ENCODE measurements at places on chromosomes 7 and 10. TPM values are rescaled to one million over a fixed set of nuclear protein-coding genes. Genes with fewer than 3 reads are reported as not detected.

DNA sequence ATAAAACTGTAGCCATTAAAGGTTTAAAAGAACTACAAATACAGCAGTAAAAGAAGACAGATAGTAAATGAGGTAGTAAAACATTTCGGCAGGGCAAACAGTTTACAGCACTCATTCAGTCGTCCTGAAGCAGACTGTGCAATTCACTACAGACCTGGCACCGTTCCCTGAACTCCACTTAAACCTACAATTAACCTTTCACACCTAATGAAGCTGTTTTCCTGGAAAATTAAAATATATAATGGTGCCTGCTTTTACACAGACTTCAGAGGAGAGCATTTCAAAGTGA lies 335.3 kb downstream of the GFRA1 start:
- H3K36me3 ChIP-seq, result no peaks in the 10 kb centered on the region
- no peak overlapping the region for H3K27ac ChIP-seq
- H3K4me3 ChIP-seq, result no peak overlapping the region
- no peak for DNase-seq
- no peaks in the 10 kb centered on the region for H3K27me3 ChIP-seq

The SLC13A1 gene
- total RNA-seq, result not detected

- H3K27me3 ChIP-seq, result no peaks in the 10 kb centered on the region
- no peaks in the 10 kb centered on the region for H3K36me3 ChIP-seq
- H3K4me3 ChIP-seq, result no peak overlapping the region
- no peak overlapping the region for H3K27ac ChIP-seq
- H3K4me1 ChIP-seq, result no peaks in the 10 kb centered on the region
- DNase-seq, result no peak
Measured at GRCh38 chr10:35783305-35783838, 141.3 kb upstream of the FZD8 start.

DNA sequence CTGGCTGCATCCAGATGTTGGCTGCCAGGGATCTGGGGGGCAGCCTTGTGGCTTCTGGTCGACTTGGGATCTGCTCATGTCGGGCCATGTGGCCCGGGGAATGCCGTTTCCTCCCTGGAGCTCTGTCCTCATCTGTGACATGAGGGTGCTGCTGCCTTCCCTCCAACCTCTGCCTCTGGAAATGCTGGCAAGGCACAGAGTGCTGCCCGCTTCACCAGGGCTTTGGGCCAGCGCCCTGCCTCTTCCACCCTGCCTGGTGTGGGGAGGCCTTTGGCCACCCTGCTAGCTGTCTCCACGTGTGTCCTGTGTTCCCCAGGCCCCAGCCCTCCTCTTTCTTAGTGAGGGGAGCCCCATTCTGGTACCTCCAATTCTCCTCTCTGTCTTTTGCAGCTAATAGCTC lies 5.8 kb upstream of the SMARCD3 start:
- H3K36me3 ChIP-seq, result no peaks in the 10 kb centered on the region
- H3K27ac ChIP-seq, result no peak overlapping the region
- H3K4me3 ChIP-seq, result no peak overlapping the region
- no peak for DNase-seq

GRCh38 chr10:104242545-104242944 lies 10.4 kb upstream of the CFAP43 start:
- no peaks in the 10 kb centered on the region for H3K4me1 ChIP-seq
- no peak for DNase-seq
- H3K4me3 ChIP-seq, result no peak overlapping the region
- no peaks in the 10 kb centered on the region for H3K36me3 ChIP-seq

DNA sequence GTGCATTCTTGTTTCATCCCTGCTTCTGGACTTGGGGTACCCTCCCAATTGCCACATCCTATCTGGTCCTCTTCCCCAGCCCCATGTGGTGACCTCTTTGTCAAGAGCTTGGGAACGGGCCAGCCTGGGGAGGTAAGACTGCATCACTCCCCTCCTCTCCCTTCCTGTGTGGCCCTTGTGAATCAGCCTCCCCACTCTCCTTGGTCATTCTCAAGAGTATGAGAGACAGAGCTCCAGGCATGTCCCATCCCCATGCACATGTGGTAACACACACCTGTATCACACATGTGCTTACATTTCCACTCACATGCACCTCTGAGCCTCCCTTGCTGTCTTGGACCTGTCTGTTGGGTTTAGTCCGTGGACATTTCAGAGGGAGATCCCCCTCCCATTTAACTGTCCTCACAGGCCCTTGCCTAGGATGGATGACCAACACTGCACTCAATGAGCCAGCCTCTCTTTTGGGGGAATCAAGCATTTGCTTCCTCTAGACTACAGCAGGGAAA lies 2.6 kb downstream of the MRPL43 start:
- no peak for DNase-seq
- peaks cover 16% of the 10 kb centered on the region for H3K36me3 ChIP-seq
- no peak overlapping the region for H3K27ac ChIP-seq

GRCh38 chr10:119509909-119510451 lies 32.5 kb downstream of the RGS10 start:
- DNase-seq, result no peak
- H3K4me3 ChIP-seq, result no peak overlapping the region

The COPS6 gene
- total RNA-seq, result 71.1 TPM

GRCh38 chr10:131802996-131803395 lies 97.8 kb upstream of the PPP2R2D start:
- H3K27ac ChIP-seq, result no peak overlapping the region
- DNase-seq, result no peak
- H3K27me3 ChIP-seq, result peaks cover 2% of the 10 kb centered on the region
- no peak overlapping the region for H3K4me3 ChIP-seq

The CRYGN gene
- 1.8 TPM for total RNA-seq

GRCh38 chr10:62852961-62853702 lies 37.0 kb upstream of the EGR2 start:
- H3K4me1 ChIP-seq, result no peaks in the 10 kb centered on the region
- H3K27me3 ChIP-seq, result no peaks in the 10 kb centered on the region
- peak overlapping the region; percentile 50 for H3K27ac ChIP-seq
- no peak for DNase-seq
- no peaks in the 10 kb centered on the region for H3K36me3 ChIP-seq
- H3K4me3 ChIP-seq, result peak overlapping the region; percentile 3

GRCh38 chr7:146670532-146670931 lies 553.9 kb downstream of the CNTNAP2 start:
- DNase-seq, result no peak
- H3K36me3 ChIP-seq, result no peaks in the 10 kb centered on the region
- H3K4me3 ChIP-seq, result no peak overlapping the region
- no peaks in the 10 kb centered on the region for H3K27me3 ChIP-seq
- H3K4me1 ChIP-seq, result no peaks in the 10 kb centered on the region

The MDH2 gene
- 101 TPM for total RNA-seq

The CLRN3 gene
- total RNA-seq, result not detected

- H3K27me3 ChIP-seq, result peaks cover 2% of the 10 kb centered on the region
- no peaks in the 10 kb centered on the region for H3K36me3 ChIP-seq
- H3K27ac ChIP-seq, result no peak overlapping the region
Measured at GRCh38 chr10:110200503-110200902, 6.9 kb upstream of the MXI1 start.

The TUBB8 gene
- total RNA-seq, result not detected

GRCh38 chr10:61475449-61475873 lies 22.3 kb upstream of the TMEM26 start:
- H3K27ac ChIP-seq, result no peak overlapping the region
- H3K4me1 ChIP-seq, result no peaks in the 10 kb centered on the region
- H3K36me3 ChIP-seq, result no peaks in the 10 kb centered on the region
- no peaks in the 10 kb centered on the region for H3K27me3 ChIP-seq
- no peak overlapping the region for H3K4me3 ChIP-seq
- no peak for DNase-seq

The WNT8B gene
- total RNA-seq, result not detected

- H3K4me3 ChIP-seq, result no peak overlapping the region
- H3K27me3 ChIP-seq, result no peaks in the 10 kb centered on the region
- DNase-seq, result no peak
- no peak overlapping the region for H3K27ac ChIP-seq
- no peaks in the 10 kb centered on the region for H3K4me1 ChIP-seq
Measured at GRCh38 chr7:33873981-33874750, 31.2 kb upstream of the BMPER start.

GRCh38 chr10:119481781-119482426 lies 60.6 kb downstream of the RGS10 start:
- no peak overlapping the region for H3K27ac ChIP-seq
- H3K4me1 ChIP-seq, result peaks cover 17% of the 10 kb centered on the region
- no peaks in the 10 kb centered on the region for H3K27me3 ChIP-seq
- no peak overlapping the region for H3K4me3 ChIP-seq
- no peak for DNase-seq

GRCh38 chr7:80412842-80413241 lies 99.0 kb downstream of the GNAT3 start:
- DNase-seq, result no peak
- no peaks in the 10 kb centered on the region for H3K4me1 ChIP-seq
- no peak overlapping the region for H3K4me3 ChIP-seq
- no peaks in the 10 kb centered on the region for H3K27me3 ChIP-seq
- H3K36me3 ChIP-seq, result no peaks in the 10 kb centered on the region

DNA sequence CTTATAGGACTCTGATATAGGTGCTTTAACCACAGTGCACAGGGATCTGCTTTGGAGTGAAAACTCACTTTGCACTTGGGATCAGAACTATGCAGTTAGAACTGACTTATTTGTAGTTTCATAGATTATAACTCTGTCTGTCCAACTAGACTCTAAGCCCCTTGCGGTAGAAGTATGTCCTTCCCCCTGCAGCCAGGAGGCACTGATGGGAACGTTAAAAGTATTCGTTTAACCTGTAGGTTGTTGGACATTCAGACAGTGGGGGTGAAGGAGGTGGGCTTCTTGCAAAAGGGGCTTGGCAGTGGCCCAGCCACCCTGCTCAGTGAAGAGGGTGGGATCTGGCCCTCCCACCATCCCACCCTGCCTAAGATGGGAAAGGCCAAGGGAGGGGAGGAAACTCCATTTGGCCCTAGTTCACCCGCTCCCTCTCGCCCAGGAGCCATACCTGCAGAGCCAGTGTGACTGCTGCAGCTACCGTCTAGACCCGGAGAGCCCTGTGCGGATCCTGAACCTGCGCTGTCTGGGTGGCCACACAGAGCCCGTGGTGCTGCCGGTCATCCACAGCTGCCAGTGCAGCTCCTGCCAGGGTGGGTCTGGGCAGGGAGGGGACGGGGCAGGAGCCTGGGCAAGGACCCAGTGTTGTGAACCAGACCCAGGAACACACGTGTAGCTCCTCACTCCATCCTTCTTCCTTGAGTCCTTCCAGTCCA lies 5.7 kb upstream of the ZNF862 start:
- H3K27me3 ChIP-seq, result no peaks in the 10 kb centered on the region
- peaks cover 1% of the 10 kb centered on the region for H3K4me1 ChIP-seq
- no peak overlapping the region for H3K27ac ChIP-seq

All from T-cell (primary cell).